ENCODE measurements at places on chromosomes 16 and 17.
A peak's percentile ranks its signal among the peaks of the same experiment; 100 is the strongest.

GRCh38 chr16:78742501-78743283 lies 643.2 kb downstream of the WWOX start:
- peak; percentile 81 for DNase-seq

- DNase-seq, result no peak
Observed at GRCh38 chr16:47448830-47449575, 11.9 kb downstream of the ITFG1 start.

DNA sequence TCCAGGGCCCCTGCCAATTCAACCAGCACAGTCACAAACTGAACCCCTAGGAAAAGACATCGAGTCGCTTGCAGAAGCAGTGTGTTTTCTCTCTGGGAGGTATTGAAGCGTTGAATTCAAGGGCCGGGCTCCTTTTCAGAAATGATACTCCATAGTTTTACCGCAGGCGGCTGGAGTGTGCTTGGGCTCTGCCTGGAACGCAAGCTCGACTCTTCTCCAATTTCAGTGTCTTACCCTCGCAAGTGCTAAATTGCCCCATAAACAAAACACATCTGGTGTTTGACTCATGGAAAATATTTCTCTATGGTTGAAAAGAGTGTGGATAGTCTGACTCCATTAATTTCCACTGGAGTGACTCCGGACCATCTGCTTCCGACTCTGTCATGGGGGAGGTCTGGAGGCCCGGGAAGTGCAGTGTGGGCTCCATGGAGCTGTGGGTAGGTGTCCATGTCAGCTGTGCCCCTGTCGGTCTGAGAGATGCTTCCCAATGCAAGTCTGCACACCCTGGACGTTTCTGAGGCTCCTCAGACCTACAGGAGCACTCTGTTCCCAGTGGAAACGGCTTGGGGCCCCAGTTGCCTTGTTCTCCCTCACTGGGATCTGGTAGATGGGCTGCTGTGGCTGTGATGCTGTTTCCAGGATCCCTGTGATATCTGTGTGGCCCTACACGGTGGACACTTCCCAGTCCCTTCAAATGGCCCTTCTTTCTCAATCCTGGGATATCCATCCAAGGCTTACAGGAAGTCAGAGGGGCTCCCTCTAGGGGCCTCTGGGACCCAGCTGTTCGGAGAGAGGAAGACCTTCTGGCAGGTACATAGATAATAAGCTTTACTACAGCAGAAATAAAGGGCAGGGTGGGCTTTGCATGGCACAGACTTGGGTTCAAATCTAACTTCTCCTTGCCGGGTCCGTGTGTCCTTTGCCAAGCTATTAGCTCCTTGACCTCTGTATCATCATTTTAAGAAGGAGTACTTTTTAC lies 119.8 kb upstream of the CDH13 start:
- no peak for DNase-seq

DNA sequence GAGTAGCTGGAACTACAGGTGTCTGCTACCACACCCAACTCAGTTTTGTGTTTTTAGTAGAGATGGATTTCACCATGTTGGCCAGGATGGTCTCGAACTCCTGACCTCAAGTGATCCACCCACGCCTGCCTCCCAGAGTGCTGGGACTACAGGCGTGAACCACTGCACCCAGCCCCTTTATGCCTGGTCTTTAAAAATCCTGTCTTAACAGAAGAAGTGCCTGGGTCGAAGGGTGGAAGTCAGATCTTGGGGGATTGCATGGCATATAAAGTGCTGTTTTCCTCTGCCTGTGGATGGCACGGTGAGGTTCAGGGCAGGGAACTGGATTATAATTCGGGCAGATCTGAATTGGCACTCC lies 30.3 kb downstream of the ZC3H18 start:
- DNase-seq, result no peak

DNA sequence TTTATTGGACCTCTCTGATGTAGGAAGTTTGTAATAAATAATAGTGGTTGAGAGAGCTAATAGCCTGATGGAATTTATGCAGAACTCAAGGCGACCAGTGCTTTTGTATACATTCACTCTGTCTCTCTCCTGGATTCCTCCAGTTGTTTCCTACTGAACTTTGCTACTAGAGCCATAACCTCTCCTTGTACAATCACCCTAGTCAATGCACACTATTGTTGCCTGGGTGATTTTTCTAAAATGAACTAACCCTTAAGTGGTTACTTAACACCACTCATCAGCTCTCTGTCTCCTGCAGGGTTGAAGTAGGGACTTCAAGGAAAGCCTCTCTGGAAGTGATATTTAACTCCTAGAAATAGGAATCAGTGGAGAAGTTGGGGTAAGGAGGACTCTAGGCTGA lies 9.7 kb downstream of the PHKB start:
- no peak for DNase-seq

GRCh38 chr17:61766520-61766919 lies 96.8 kb downstream of the BRIP1 start:
- no peak for DNase-seq

DNA sequence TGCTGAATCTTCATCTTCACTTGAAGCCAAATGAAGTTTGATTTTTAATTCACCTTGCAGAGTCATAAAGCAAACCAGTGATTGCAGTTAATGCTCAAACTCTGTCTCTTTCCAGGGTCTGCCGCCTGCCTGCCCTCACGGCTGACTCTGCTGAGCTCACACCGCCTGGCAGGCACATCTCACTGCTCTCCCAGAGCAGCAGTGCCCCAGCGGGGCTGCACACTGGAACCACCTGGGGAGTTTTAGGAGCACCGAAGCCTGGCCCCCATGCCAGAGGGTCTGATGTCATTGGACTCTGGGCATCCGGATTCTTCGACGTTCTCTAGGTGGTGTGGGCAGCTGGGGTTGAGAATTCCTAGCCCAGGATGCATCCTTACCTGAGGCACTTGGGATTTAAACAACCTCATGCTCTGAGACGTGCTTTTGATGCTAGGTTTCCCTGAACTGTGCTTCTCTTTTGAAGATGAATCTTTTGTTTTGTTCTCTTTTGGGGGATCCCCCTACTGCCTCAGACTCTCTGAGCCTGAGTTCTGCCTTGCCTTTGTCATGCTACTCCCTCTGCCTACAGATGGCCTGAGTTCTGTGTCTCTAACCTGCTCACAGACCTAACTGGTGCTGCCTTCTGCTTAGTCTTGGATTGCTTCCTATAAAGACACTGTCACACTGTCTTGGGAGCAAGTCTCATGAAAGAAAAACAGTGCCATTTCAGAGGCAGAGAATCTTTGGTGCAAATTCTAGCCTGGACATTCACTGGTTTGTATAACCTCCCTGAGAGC lies 438.1 kb upstream of the CCL2 start:
- no peak for DNase-seq

DNA sequence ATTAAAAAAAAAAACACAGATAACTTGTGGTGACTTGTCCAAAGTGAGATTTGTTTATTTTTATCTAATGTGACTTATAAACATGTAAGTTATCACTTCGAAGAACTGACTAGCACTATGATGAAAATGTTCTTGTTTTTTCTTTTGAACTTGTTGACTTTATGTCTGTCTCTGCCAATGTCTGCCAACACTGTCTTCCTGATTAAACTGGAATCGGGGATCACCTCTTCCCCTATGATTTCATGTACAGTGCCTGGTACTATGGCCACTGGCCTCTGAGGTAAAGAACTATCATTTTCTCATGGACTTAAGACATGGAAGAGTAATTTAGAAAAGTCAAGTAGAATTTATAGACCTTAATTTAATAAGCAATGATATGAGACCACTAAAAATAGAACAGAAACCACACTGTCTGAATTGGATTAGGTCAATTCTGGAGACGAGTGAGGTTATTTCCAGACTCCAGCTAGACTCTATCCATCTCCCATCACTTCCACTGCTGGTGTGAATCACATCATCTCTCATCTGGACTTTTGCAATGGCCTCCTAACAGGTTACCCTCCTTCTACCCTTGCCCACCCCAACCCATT lies 8.9 kb downstream of the C17orf78 start:
- DNase-seq, result no peak

DNA sequence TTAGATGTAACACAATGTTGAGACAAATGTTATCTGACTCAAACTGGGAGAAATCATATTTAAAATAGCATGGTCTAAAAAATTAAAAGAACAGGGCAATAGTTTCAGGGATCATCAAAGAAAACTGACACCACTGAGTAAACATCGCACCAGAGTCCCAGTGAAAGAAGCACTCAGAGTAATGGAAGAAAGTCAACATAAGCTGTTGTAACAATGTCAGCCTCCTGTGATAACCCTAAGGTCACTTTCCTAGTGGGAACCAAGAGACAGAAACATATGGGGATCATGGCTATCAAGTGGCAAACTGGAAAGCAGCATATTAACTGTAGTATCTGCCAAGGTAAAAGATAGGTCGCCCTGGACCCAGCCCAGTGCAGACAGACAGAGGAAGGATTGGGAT lies 160.8 kb downstream of the CA10 start:
- DNase-seq, result no peak

DNA sequence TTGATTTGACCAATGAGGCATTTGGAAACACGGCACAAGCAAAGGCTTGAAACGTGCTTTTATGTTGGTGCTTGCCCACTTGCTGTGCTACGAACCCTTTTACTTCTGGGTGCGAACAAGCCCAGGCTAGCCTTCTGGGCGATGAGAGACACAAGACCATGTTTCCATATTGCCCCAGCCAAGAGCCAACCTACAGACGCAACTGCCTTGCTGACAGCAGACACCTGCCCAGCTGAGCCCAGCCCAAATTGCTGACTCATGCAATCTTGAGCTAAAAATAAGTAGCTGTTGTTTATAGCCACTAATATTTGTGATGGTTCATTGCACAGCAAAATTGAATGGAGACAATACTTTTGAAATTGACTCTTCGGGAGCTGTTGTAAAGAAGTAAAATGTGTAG lies 464.5 kb downstream of the WWOX start:
- no peak for DNase-seq

DNA sequence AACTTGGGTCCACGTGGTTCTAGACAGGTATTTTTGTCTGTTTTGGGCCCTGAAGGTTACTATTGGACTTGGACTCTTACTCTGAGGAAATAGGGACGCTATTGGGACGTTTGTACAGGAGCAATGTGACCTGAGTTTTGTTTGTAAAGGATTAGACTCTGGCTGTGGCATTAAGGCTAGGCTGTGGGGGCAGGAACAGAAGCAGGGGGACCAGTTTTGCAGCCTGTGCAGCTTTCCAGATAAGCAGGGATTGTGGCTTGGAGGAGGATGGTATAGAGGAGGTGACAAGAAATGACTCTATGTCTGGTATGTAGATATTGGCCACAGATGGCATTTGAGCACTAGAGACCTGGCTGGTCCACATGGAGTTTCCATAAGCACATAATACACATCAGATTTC lies 12.8 kb downstream of the NOD2 start:
- no peak for DNase-seq

DNA sequence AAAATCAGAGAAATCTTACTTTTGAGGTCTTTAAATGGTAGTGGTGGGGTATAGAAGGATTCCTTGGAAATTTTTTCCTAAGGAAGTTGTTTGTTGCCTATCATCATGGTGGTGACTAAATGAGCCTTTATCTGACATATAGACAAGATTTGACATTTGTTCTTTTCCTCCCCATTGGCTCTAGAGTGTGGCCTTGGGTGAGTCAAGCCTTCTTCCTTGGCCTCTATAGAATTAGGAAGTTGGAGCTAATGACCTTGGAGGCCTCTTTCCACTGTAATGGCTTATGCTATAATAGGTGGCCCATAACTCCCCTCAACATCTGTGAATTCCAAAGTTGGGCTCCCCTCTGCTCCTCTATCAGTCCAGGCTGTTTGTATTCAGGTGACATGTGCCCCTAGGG lies 79.1 kb upstream of the HNF1B start:
- DNase-seq, result no peak

DNA sequence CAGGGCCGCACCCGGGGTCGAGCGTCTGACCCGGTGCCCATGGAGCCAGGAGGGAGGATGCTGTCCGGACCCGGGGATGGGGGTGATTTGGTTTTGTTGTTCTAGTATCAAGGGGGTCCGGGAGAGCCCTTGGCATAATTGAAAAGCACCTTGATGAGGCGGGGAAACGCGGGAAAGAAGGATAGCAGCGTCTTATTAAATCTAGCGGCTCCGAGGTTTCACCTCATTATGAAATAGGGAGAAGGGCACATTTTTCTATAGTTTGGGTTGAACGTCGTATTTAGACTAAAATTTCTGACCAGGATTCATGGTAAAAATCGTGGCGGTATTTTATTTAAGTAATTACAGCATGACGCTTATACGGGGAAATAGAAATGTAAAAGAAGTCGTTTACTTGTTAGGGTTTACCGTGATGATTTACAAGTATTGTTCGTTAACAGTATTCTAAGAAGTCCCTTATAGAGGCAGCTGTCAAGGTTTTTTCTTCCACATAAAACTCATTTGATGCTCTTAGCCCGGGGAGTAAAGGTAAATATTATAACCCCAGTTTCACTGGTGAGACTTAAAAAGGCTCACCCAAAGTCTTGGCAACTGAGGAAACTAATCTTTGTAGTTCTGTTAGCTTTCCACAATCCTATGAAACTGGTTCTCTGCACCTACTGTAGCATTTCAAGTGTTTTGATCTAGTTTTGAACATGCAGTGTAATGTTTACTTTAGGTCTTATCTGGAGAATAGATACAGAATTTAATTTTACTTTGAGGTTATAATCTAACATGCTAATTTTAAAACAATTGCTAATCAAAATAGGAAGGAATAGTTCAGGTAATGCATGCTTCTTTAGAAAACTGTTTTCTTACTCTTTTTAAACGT lies 756 bp downstream of the LUC7L3 start:
- peak; percentile 13 for DNase-seq

DNA sequence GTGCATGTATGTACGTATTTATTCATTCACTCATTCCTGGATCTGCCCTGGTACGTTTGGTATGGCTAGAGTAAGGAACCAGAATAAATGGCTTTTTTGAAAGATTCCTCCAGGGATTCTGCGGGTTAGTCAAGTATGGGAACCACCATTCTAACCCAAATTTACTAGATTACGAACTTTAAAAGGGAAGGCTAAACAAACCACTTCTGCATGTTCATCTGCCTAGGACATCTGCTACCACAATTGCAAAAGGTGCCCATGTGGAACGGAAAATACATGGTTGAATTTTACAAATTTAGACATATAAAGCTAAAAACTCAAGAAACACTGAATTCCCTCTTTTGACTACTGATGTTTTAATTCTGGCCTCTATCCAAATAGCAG lies 22.1 kb downstream of the CYTH1 start:
- DNase-seq, result no peak

DNA sequence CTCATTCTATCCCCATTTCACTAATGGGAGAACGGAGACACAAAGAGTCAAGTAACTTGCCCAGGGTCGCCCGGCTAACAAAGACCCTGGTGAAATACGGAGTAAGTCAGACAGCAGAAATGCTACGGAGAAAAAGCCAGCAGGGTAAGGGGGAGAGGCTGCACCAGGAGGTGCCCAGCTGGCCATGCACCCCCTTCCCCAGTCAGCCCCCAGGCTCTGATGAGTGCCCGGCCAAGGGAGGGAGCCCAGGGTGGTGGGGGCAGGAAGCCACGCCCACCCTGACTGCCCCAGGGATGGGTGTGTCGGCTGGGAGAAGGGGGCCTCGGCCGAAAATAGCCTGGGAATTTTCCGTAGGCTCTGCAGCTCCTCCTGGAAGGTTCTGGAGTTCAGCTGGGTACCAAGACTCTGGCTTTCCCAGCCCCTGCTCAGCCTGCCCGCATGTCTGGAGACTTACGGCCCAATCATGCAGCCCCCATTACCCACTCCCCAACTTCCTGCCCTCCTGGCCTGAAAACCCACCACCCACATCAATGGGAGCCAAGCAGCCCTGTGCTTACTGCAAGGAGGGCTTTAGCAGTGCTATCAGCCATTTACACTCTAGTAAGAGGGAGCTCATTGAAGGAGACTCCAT lies 4.2 kb downstream of the CARHSP1 start:
- no peak for DNase-seq

GRCh38 chr17:36755586-36755985 lies 154.2 kb downstream of the MRM1 start:
- peak; percentile 37 for DNase-seq
